ENCODE measurements at places on chromosomes 6 and 20.

DNA sequence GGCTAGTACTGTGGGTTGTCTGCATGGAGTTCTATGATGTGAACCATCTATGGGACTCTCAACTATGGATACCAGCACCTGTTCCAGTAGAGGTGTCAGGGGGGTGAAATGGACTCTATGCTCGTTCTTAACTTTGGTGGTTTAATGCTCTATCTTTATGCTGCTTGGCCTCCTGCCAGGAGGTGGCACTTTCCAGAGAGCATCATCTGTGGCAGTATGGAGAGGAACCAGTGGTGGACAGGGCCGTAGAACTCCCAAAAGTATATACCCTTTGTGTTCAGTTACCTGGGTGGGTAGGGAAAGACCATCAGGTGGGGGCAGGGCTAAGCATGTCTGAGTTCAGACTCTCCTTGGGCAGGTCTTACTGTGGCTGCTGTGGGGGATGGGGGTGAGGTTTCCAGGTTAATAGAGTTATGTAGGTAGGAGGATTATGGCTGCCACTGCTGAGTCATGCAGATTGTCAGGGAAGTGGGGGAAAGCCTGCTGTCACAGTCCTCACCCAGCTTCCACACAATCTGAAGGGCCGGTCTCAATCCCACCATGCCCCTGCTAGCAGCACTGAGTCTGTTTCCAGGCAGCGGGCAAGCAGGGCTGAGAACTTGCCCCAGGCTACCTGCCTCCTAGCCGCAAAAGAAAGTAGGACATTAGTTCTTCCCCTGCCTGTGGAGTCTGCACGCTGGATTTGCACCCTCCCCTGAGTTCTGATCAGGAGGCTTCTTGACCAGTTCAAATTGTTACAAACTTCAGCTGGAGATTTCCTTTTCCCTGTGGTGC, 284.0 kb downstream of the KCNQ5 start:
- DNase-seq: no peak

- no peak for DNase-seq
These were observed 136.3 kb downstream of the CFAP61 start for GRCh38 chr20:20188647-20189046.

GRCh38 chr6:26140254-26140966, 53.2 kb downstream of the HFE start:
- no peak for DNase-seq

- no peak for DNase-seq
These were observed 13.1 kb upstream of the PEX7 start for GRCh38 chr6:136809091-136809860.

GRCh38 chr6:13496513-13497190, 9.3 kb upstream of the GFOD1 start:
- DNase-seq: no peak

DNA sequence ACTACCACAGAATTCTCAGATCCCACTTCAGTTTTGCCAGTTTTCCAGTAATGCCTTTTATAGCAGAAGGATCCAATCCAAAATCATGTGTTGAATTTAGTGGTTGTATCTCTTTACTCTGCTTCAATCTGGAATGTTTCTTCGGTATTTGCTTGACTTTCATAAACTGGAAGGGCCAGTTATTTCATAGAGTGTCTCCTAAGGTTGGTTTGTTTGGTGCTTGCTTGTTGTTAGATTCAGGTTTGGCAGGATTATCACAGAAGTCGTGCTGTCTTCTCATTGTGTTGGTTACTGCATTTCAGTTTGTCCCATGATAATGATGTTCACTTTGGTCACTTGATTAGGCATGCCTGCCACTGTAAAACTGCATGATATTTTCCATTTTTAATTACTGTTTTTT, 45.7 kb downstream of the TMEM200A start:
- no peak for DNase-seq

- DNase-seq: no peak
These were observed 94.4 kb upstream of the SIRPA start for GRCh38 chr20:1800777-1801176.

- no peak for DNase-seq
These were observed 30.5 kb downstream of the FBXO9 start for GRCh38 chr6:53095716-53096115.

- DNase-seq: no peak
These were observed 31.1 kb downstream of the NTSR1 start for GRCh38 chr20:62739581-62740285.

DNA sequence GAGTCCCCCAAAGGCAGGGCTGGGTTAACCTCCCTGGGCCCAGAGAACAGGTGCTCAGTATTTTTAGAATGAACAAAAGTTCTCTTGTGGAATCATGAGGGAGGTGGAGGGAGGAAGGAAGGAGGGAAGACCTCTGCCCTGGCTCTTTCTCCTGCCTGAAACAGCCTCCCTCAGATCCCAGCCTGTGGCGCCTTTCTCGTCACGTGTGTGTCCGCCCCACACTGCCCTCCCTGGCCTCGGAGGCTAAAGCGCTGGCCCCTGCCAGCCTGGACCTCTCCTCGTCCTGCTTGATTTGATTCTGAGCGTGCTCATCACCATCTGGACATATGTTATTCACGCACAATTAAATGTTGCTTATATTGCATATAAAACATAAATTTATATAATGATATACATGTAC, 40.9 kb downstream of the PHACTR3 start:
- no peak for DNase-seq

Data from mammary epithelial cell (primary cell).